NCI-H2029 (cell line): ENCODE measurements at places on chromosomes 1 and 21.

DNA sequence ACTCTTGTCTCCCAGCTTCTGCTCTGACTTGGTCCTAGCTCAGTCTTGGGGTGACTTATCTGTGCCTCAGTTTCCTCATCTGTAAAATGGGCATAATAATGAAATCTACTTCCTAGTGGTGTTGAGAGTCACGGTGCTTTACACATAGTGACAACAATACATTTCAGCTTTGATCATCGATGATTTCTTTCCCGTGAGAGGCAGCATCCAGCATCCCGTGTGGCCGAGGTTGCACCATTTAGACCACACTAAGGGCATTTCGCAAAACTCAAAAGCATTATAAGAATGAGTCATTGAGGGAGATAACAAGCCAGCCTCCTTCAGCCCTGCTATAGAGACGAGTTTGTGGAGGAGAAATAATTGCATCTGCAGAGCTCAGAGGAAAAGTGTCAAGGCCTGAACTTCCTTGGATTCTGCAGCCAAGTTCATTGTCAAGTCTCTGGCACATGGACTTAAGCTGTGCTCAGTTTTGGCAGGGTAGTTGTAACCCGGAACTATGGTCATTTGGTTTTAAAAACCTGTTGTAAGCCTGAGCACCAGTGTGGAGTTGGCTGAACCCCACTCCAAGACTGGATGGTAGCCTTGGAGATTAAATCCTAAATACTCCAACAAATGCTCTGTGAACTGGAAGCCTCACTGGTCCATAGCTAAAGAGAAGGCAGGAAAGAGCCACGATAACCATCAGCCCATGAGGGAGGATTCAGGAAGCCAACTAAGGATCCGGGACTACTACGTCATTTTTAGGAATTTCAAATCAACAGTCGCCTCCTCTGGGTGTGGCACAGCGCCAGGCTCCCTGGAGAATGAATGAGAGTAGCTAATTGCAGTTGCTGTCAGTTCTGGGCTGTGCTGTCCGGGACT, 64.2 kb downstream of the TCP10L start:
- no peak for DNase-seq

DNA sequence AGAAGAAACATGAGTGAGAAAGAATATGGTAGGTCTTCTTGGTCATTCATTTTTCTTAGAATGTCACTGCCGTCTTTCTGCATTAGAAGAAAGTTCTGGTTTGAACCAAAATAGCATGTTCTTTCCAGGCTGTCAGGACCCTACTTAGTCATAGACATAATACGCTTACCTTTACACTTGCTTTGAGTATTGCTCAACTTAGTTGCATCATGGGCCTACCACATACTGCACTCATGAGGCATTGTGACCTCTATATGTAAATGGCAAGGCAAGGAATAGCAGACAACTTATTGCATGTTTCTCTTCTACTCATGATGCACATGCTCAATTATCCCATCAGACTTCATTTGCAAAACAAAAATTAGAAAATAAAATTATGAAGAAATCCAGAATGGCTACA, 415.0 kb downstream of the HLX start:
- DNase-seq, result no peak

DNA sequence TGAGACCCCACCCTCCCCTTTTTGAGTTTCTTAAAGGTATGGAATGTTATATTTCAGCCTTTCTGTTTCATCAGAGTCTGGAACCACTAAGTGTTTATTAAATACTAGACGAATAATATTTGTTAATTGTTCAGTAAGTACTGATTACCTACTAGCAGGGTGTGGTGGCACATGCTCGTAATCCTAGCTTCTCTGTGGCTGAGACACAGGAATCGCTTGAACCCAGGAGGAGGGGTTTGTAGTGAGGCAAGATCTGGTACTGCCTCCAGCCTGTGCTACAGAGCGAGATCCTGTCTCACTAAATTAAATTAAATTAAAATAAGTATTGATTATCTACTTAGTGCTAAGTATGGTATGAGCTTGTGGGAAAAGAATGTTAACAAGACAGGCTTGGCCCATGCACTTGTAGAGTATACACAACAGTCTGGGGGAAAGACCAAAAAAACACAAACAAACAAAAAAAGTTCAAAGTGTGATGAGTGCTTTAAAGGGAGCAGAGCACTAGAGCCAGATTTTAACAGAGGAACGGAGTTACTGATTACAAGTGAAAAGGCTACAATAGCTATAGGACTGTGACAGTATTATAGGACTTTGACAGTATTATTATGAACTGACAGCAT, 2.4 kb downstream of the CEPT1 start:
- DNase-seq, result no peak

- no peak for DNase-seq
Measured at GRCh38 chr1:79648126-79648525, 641.6 kb upstream of the ADGRL4 start.

DNA sequence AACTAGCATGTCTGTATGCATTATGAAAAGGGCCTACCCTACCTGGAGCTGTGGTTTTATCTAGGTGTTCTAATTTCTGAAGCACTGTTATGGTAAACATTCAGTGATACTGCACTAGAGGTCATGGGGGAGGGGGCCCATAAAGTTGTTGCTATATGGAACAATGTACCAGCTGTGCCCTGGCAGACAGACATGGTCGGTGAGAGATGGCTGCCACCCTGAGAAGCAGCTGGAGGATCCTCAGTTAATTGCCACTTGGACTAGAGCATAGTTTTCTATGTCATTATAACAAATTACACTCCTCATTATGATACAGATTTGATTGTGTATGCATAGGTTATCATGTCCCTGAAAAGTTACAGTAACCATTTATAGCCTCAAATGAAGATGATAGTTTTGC, 45.4 kb downstream of the ILDR2 start:
- DNase-seq, result no peak

DNA sequence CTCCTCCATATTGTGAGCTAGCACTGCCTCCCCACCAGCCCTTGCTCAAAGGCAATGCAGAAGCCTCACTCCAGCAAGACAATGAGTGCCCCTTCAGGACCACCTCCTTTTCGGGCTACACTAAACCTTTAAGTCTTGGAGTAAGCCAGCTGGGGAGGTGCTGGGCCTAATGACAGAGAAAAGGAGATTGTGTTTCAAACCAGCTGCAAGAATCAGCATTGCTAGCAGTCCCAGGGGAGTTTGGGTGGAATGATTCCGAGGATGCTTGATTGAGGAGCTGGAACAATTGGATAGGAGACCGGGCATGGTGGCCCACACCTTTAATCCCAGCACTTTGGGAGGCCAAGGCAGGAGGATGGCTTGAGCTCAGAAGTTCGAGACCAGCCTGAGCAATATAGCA, 54.1 kb upstream of the GPR37L1 start:
- DNase-seq, result no peak

DNA sequence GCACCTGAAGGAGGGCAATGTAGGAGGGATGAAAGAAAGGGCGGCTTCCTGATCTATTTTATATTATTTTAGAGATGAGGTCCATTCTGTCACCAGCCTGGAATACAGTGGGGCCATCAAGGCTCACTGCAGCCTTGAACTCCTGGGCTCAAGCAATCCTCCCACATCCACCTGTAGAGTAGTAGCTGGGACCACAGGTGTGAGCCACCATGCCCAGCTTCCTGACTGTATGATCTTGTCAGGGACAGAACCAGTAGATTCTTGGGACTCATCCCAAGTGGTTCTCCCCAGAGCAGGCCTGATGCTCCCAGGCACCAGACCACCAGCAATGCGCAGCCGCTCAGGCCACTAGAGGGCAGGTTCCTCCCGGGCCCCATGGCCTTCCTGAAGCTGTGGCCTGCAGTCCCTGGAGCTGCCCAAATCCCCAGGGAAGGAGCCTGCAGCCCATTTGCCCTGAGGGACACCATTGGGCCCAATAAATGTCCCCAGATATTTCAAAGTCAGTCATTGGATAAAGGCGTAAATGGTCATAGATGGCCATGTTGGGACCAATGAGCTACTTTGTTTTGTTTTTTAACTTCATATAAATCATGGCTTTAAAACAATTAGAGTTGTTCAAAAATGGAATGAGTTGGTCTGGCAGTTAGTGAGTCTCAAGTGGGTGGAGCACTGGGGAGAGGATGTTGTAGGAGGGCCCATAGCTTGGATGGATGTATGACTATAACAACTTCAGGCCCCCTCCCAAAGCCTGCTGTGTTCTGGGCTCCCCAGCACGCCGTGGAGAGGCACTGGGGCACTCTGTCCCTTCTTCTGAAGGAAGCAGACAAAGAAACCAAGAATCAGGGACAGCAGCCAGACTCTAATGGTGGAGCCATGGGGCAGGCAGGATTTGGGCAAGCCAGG, 44.7 kb upstream of the GOLT1A start:
- no peak for DNase-seq

- DNase-seq, result no peak
Measured at GRCh38 chr1:167460836-167461235, 57.5 kb downstream of the CD247 start.

GRCh38 chr1:55155522-55155921, 59.6 kb downstream of the USP24 start:
- DNase-seq, result peak; percentile 48

- DNase-seq, result no peak
Measured at GRCh38 chr1:44689447-44689765, 14.9 kb downstream of the ARMH1 start.

- no peak for DNase-seq
Measured at GRCh38 chr1:205084360-205084759, at the start of gene TMEM81. TSS of gene TMEM81 (minus strand) at chr1:205084460. CDS start at chr1:205084320, 140 bp downstream.

DNA sequence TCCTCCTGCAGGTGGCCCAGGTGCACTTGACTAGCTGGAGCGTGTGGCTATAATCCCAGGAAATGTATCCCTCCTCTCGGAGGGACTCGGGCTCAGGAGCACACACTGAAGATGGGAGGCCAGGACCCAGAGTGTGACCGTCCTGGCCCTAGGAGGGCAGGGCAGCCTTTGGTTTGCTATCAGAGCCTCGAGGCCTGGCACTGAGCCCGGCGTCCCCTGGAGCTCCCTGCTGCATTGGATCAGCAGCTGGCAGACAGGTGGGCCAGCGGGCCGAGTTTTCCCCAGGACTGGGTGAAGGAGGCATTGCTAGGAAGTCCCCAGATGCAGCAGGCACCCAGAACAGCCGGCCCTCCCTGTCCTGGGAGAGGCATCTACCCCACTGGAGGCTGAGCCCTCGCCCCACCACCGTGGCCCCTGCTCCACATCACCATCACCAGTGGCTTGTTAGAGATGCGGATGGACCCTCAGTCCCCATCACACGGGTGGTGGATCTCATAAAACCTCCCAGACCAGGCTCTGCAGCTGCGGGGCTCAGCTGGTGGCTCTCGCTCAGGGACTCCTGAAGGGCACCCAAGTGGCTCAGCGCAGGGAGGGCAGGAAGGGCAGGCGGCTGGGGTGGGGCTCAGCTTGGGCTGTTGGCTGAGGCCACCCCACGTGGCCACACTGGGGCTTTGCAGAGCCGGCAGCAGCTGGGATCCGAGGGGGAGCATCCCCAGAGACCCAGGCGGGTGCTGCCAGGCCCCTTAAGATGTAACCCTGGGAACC, 32.7 kb upstream of the POFUT2 start:
- DNase-seq, result no peak

GRCh38 chr1:20194224-20194623, 7.9 kb upstream of the PLA2G2C start:
- no peak for DNase-seq

DNA sequence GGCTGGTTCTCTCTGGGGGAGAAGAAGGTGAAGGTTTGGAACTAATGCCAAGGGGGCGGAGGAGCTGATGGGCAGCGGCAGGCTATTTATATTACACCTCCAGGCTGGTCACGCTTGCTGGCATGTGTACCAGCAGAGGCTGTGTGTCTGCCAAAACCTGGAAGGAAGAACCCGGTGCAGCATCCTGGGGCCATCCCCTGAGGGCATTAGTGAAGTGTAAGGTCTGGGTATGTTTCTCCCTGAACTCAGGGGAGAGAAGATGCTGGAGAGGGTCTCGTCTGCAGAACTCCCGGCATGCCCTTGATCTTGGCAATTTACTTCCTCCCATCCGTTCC, 5.3 kb downstream of the DISP3 start:
- peak; percentile 84 for DNase-seq

- no peak for DNase-seq
Measured at GRCh38 chr1:81287411-81288080, 513.2 kb upstream of the ADGRL2 start.

GRCh38 chr21:34570313-34570712, 44.6 kb downstream of the RCAN1 start:
- DNase-seq, result no peak

DNA sequence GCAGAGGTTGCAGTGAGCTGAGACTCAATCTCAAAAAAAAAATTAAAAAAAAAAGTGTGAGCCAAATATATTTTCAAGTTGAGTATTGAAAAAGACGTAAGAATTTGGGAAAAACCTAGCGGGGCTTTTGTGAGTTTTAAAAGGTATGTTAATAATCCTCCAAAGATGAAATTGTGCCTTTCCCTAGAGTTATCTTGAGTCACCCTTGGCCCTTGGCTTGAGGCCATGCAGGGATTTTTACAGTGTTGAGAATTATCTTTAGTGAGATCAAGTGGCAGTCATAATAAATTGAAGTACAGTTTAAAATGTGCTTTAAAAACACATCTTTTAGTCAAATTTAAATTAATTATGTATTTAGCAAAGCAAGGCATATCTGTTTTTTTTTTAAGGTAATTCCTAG, 32.7 kb downstream of the PPP2R5A start:
- no peak for DNase-seq

DNA sequence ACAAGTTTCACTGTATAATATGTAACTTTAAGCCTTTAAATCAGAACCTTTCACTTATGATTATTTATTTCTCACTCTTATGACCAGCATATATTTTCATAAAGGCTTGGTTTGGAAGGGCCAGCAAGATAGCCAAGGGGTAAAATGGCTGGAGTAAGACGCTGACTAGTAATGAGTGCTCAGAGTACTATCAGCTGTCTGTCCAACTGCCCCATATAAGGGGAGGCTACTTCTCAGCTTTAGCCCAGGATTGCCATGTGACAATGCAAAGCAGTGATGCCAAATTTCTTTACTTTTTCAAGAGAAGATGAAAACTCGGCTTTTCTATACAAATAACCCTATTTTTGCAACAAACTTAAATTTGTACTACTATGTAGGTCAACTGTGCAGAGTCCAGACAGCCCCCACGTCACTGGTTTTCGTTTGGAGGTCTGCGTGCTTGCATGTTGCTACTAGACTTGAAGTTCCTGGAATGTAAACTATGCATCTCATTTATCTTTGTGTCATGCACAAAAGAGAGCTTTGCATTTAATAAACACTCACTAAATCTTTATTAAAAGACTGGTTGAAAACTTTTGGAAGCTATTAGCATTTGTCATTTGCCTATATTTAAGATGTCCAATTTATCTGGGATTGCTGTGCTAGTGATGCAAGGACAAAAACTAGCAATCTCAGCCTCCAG, 110.4 kb downstream of the TNFSF18 start:
- no peak for DNase-seq

GRCh38 chr1:59179673-59180072, 117.2 kb upstream of the FGGY start:
- DNase-seq, result no peak

- no peak for DNase-seq
Measured at GRCh38 chr21:34908419-34909055, 140.6 kb downstream of the RUNX1 start.

DNA sequence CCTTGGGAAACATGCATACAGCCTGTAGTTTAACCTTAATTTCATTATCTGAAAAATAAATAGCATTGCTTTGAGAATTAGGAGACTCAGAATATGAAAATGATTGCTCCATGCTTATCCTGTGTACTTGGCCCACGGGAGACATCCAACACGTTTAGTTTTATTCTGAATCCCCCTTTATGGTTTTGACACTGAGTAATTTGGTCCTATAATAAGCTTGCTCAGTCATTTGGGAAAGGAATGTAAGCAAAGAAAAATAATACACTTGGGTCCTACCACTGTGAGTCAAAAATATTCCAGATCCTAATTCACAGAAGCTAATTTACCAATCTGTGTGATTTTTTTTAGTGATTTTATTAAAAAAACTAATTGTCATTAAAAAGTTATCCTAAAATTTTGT, 557.3 kb downstream of the USP25 start:
- no peak for DNase-seq
